ENCODE measurements at places on chromosomes 16 and 17.

DNA sequence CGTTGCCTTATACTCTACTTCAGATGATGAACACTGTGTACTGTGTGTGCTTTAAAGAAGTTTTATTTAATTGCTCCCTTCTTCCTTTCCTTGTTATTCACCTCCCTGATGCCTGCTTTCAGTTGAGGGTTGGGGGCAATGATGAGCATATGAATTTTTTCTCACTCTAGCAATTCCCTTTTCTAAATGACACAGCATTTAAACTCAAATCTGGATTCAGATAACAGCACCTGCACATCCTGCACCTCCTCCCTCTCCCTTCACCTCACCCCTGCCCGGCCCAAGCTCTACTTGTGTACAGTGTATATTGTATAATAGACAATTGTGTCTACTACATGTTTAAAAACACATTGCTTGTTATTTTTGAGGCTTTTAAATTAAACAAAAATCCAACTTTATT is 13.0 kb upstream of the PNPO start:
- no peak for DNase-seq

DNA sequence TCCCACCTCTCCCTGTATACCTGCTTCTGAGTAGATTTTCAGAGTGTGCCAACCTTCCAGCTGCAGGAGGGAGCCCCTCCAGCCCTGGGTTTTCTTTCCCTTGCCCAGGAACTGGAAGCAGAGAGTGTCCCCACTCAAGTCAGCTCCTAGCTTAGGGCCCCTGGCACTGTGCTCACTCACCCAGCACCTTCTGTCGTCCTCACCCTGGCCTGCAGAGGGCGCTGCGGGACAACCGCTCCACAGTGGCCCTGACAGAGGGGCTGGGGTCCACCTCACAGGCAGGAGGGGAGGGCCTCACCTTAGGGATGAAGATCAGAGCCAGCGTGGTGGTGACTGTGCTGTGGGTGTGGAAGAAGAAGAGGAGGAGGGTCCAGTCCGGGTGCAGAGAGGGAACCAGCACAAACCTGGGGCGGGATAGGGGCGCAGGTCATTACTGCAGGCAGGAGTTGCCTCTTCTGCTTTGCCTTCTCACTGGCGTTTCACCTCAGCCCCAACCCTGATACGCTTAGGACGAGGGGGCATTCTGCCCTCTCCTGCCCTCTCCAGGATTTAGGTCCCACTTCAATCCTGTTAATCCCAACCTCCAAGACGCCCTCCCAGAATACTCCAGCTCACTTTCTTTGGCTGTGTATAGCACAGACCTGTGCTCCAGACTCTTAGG is 10.0 kb downstream of the GPR179 start:
- peak; percentile 3 for DNase-seq

DNA sequence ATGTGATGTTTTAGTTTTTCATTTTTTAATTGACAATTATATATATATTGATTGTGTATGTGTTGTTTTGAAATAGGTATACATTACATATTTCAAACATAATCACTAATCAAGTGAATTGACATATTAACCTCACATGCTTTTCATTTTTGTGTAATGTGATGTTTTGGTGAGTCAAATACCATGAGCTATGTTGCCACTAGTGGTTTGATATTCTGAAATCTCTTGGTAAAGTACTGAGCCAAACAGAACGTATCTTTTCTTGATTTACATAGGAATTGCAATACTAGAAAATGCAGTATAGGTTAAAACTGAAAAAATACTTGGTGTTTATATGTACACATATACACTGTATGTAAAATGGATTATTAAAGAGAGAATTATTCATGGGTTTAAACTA is 65.2 kb upstream of the SIAH1 start:
- no peak for DNase-seq

DNA sequence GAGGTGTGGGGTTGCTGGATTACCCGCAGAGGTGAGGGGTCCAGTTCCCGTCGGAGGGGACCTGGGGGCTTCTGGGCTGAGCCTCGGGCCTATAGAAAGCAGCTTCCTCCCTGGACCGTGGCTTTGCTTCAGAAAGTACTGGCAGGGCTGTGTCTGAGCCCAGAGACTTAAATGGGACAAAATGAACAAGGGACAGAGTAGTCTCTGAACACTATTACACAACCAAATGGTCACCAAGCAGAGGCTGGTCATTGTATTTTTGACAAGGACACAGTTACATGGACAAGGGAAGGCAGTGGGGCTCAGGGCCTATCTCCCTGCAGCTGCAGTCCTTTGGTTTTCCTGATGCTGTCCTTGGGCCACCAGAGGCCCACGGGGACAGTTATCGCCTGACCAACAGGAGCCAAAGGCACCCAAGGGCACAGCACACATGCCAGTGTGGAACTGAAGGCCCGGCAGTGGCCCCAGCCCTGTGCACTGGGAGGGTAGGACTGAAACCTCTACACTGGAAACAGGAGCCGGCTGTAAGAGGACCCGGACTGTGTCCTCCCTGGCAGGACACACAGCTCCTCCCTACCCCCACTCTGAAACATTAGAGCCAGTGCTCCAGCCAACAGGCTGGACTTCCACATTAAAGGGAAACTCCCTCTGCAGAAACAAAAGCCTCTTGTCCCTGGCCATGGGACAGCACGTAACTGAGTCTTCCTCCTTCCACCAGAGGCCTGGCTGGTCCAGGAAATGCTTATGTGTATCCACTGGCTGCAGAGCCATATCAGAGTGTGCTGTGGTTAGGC is 26.0 kb upstream of the ERN1 start:
- DNase-seq = no peak

DNA sequence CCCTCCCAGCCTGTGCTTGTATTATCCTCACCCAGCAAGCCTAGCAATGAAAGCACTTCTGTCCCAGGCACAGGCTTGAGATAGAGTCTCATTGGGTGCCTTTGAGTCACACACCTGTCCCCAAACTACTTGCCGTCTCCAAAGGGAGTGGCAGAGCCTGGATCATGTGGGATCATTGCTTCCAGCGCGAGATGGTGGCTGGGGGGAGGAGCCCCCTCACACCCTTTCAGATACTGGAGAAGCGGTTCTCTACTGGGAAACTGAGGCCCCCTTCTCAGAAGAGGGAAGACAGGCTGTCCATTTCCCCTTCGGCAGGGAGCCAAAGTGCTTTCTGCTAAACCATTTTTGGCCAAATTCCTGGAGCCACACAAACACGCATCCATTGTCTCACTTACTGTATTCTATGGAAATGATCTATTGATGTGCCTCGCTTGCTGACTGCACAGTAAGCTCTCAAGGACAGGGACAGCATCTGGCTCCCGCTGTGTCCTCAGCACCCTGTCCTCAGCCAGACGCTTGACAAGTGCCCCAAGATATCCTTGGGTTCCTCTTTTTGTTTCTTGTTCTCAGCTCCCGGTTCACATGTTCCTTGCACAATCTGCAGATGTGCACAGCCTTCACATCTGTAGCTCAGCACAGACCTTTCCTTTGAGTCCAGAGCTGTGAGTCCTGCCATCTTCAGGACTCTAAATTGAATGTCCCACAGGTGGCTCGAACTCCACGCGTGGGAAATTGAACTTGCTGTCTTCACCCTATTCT is 26.0 kb upstream of the DLX3 start:
- no peak for DNase-seq

- DNase-seq = no peak
These were observed 5.1 kb downstream of the IGF2BP1 start for GRCh38 chr17:49002331-49002730.

DNA sequence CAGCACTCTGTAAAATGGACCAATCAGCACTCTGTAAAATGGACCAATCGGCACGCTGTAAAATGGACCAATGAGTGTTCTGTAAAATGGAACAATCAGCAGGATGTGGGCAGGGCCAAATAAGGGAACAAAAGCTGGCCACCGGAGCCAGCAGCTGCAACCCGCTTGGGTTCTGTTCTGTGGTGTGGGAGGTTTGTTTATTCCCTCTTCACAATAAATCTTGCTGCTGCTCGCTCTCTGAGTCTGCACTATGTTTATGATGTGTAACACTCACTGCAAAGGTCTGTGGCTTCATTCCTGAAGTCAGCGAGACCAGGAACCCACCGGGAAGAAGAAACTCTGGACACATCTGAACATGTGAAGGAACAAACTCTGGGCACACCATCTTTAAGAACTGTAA is 20.5 kb downstream of the TMEM100 start:
- DNase-seq = no peak

DNA sequence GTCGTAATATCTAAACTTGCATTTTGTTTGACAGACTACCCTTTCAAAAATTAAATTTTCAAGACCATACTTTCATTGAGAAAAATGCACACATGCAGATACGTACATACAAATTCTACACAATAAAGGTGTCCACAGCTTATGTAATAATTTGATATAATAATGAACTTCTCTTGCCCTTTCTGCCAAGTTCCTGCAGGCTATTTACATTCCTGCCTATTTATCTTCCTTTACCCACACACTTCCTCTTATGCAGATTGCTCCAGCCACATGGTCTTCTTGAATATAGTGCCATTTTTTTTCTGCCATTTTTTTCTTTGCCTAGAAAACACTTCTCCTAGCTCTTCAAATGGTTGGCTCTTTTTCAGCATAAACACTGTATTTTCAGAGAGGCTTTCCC is 826.9 kb upstream of the CDH8 start:
- no peak for DNase-seq

- DNase-seq = no peak
These were observed 35.2 kb downstream of the MAP2K4 start for GRCh38 chr17:12055889-12056288.

DNA sequence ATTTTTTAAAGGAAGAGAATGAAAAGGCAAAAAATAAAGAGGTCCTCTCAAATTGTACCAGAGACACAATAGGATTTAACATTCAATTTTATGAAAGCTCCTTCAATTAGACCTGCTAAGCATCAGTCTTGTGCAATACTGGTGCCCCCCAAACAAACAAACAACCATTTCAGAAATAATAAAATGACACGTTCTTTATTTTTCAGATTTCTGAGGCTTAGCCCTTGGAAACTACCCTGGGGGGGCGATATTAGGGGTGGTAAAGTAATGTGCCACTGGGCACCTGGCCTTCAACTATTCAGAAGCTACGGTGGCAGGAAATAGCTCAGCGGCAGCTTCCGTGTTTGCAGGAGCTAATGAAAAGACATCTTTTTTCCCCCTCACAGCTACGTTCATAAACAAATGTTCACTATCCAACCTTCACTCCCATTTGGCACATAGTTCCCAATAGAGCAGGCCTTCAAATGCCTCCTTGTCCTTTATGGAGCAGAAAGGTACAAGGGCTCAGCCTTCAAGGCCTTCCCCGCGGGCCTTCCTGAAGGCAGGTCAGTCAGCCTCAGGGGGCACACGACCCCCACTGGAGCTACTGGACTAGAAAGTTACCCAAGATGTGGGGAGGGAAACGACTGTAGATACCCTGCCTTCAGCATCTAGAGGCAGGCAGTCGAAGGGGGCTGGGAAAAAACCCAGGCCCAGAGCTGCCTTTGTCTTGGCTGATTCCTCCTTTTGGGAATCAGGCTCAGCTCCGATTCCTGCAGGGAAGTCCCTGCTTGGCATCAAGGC is 44.1 kb downstream of the TBX4 start:
- no peak for DNase-seq

DNA sequence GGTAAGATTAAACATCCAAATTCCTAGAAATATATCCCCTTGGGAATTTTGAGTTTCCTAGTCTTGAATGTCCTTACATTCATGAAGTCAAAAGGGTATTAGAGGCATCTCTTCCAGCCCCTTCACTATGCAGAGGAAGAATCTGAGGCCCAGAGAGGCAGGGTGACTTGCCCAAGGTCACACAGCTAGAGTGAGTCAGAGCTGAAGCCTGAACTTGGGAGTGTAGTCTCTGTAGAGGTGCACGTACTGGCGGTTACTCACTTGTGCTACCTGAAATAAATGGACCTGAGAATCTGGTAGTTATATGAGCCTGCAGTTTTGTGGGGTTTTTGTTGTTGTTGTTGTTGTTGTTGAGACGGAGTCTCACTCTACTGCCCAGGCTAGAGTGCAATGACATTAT is 164.0 kb downstream of the XYLT1 start:
- DNase-seq = no peak

DNA sequence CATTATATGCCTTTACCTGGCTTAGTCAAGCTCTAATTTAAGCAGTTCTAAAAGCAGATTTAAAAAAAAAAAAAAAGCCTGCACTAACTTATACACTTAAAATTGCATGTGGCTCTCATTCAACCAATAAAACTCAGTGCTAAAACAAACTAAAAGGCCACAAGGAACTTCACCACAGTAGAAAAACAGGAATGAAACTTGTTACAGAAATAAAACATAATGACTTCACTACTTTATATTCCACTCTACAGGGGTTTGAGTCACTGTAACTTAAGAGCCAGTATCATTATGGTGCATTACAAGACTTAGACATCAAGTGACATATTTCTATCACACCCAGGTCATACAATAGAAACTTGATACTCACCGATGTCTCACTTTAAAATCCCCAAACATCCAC is 11.1 kb downstream of the CA10 start:
- DNase-seq = no peak

GRCh38 chr17:73031472-73031871 is 61.0 kb downstream of the SLC39A11 start:
- no peak for DNase-seq

DNA sequence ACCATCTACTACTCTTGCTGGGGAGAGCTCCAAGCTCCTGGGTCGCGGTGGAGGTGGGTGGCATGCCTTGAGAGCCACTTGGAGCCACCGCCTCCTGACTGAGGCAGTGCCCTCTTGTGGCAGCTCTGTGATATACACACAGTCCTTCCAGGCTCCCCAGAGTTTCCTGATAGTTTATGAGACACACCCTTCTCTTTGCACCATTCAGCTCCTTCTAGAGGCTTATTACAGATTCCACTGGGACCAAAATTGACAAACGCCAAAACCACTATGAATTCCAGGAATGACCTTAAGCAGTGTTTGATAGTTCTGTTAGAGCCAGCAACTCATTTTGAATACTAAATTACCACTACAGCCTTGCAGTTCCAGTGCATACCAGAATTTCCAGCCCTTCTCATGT is 170.1 kb upstream of the CDH13 start:
- no peak for DNase-seq

- DNase-seq = no peak
These were observed 12.5 kb downstream of the RARA start for GRCh38 chr17:40321524-40321929.

DNA sequence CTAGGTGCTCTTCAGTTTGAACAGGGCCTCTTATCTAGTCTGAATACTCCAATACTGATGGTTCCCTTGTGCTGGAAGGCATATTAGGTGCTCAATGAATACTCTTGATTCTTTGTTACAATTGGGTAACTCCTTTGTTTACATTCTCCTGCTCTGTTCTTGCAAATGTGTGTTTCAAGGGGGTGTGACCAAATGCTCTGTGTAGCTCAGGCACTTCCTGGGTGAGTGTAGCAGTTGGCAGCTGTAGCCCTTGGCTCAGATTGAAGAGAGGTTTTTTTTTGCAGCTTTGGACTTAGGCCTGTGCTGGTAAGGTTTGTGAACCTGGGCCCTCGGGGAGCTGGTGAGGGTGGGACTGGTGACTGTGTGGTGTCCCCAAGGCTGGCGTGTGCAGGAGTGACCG is 20.2 kb downstream of the TBCD start:
- DNase-seq = no peak

DNA sequence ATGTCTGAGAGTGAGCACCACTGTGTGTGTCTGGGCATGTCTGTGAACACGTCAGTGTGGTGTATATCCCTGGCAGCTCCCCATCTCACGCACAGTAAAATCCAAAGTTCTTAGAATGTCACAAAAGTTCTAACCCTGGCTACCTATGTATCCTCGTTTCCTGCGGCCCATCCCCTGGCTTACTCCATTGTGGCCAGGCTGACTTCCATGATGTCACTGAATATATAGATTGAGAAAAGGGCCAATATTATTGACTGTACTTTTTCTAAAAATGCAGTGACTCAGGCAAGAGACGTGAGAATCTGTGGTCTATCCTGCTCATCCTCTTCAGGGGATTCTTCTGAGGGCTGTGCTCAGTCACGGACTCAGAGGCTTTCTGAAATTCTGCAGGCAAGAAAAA is 963 bp upstream of the METTL22 start:
- DNase-seq = no peak

All from NCI-H510A (cell line).